Activated gamma-delta T cell (primary cell): ENCODE measurements at places on chromosomes 5 and 9.

- no peak for DNase-seq
Measured at GRCh38 chr9:89690334-89690912, 85.6 kb downstream of the GADD45G start.

DNA sequence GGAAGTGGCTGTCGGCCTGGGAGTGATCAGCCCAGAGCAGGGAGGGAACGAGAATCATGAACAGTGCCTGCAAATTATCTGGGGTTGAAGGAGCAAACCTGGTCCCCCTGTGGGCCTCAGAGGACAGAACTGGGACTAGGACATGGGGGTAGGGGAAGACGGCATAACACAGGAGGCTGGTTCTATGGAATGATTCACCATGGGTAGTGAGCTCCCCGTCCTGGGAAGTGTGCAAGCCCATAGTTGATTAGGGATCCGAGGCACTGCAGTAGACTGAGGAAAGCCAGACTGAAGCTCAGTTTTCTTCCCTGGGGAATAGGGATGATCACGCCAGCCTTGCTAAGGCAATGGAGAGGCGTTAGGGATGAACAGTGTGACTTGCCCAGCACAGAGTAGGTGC, 5.6 kb downstream of the ADGRD2 start:
- no peak for DNase-seq

- no peak for DNase-seq
Measured at GRCh38 chr5:140544986-140545385, 2.5 kb upstream of the EIF4EBP3 start.

GRCh38 chr5:59254055-59254687, 639.4 kb downstream of the PDE4D start:
- no peak for DNase-seq

GRCh38 chr5:6868171-6868570, 154.9 kb downstream of the TENT4A start:
- no peak for DNase-seq

GRCh38 chr9:78030296-78030552, 1.4 kb downstream of the GNAQ start:
- no peak for DNase-seq

- DNase-seq, result no peak
Measured at GRCh38 chr5:126527892-126528291, 67.1 kb downstream of the ALDH7A1 start.

DNA sequence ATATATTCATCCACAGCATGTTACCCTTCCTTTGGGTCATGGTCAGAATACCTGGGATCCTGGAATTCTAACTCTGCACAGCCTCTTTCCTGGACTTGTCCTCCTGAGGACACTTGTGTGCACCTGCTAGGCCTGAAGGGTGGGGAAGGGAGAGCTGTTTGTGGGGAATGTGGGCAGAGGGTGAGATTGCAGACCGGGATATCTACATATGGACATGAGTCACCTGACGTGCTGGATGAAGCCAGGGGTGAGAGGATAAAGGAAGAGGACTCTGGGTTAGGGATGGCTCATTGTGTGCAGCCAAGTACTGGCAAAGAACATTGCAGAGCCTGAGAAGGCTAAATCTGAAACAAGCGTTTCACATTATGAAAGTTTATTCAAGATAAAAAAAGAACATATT, 241.4 kb upstream of the RPS23 start:
- DNase-seq, result no peak

DNA sequence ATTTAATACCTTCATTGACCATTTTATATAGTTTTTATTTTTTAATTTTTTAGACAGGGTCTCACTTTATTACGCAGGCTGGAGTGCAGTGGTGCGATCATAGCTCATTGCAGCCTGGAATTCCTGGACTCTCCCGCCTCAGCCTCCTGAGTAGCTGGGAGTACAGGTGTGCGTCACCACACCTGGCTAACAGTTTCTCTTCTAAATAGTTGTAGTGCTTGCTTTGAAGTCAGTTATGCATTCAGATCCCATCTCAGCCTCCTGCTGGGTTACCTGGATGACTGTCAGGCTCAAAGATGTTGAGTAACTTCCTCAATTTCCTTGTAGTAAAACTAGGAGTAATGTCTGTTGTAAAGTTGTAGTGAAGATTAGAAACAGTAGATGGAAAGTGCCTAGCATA, 21.4 kb downstream of the SNX18 start:
- no peak for DNase-seq

GRCh38 chr5:107743373-107744000, 72.8 kb upstream of the EFNA5 start:
- DNase-seq, result no peak

DNA sequence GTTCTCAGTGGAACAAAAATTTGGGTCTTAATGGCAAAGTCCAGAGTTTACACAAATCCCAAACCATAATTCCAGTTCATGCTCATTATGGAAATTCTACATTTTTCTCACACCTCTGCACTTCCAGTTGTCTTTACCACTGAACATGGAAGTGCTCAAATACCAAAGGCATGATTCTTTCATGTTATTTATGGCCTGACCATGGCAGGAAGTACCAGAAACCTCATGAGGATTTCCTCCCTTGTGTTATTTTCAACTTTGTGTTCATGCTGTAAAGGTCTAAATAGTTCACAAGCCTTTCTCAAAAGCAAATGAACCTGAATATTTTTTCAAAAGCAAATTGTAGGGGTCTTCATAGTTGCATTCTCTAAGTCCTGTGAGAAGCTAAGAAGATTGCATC, 82.0 kb upstream of the ITGA1 start:
- DNase-seq, result no peak

DNA sequence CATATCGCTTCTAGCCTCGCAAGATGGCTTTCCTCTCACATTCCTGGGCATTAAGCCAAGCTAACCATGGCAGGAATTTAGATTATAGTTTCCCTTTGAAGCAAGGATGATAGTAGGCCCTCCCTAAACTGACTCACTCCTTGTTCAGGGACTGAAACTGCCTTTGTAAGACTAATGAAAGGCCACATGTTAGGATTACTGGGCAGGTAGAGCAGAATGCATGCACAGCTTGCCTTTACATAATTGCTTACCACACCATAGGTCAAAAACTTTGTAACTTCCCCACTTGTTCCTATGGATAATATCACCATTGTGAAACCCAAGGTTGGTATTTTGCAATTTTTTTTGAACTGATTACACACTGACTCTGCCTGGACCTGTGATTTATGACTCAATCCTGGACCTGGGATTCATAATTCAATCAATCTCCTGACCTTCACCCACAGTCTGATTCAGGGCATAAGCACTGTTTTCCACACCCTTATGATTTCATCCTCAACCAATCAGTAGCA, 41.0 kb upstream of the PRDM9 start:
- no peak for DNase-seq

- no peak for DNase-seq
Measured at GRCh38 chr9:131228988-131229387, 47.3 kb downstream of the FAM78A start.

DNA sequence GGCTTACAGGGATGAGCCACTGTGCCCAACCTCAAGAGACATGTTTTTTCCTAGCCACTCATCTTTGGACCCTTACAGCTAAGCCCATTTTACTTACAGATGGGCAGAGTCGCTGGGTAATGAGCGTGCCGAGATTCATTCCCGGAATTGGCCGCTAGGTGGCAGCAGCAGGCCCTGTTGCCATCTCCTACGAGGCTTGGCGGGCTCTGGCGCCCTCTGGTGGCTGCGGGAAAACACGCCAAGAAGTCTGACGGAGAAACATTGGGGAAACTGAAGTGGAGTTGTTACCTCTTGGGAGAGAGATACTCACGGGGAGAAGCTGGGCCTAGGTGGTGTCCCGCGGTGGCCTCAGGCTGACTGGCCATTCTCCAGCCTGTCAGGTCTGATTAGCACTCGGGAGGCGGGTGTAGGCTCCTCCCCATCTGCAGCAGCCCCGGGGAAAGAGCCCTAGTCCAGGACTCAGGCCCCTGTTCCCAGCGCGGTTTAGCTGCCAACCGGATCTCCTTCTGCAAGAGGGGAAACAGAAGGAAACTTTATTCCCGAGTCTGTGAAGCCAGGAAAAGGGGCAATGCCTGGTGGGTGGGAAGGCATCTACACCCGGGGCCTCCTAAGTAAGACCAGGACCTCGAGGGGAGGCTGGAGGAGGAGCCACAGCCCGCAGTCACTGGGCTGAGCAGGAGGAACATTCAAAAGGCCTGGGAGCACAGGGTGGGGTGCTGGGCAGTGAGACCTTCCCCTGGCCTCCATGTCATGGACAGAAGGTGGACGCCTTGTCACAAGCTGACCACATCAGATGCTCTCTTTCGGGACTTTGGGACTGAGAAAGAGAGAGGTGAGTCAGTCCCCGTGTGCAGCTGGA, 9.7 kb downstream of the PTGES2 start:
- peak; percentile 77 for DNase-seq

GRCh38 chr9:107137495-107138202, 145.4 kb upstream of the RAD23B start:
- no peak for DNase-seq

DNA sequence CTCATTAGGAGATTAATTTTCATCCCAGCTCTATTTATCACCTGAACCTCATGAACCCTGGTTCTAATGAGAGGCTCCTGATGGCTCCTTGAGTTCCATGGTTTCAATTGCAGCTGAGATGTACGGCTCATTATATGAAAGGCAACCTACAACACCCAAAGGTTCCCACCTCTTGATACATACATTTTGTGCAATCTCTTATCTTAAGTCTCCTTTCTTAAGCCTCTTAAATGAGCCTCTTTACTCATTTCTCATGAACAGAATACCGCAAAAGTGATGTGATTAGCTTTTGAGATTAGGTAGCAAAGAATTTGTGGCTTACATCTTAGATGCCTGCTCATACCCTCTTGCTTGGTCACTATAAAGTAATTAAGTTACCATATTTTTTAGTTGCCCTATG, 1964.0 kb upstream of the CDH6 start:
- DNase-seq, result no peak

DNA sequence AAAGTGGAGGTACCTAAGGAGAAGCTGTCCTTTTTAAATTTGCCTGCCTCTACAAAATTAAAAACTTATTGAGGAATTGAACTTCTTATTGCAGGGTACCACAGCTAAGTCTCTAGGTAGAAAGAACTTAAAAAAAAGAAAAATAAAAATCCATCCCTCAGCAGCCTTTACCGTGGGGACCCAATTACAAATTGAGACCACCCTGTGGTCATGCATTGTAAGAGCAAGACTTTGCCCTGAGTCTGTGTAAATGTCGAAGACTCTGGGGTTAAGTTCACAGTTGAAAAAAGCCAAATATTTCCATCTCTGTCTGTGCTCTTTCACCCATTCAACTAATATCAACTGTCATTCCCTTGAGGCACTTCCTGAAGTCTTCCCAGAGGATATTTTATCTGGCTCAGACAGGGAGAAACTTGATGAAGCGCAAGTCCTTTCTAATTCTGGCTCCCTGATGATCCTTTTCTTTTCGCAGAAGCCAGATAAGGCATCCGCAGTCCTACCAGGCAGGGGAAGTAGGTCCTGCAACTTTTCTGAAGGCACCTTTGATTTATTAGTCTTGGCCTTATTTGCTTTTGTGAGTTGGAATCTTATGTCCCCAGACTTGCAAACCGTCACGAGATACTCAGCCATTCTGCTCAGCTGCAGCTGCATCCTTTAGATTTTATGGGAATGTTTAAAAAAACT, 323.8 kb upstream of the WWC1 start:
- no peak for DNase-seq

DNA sequence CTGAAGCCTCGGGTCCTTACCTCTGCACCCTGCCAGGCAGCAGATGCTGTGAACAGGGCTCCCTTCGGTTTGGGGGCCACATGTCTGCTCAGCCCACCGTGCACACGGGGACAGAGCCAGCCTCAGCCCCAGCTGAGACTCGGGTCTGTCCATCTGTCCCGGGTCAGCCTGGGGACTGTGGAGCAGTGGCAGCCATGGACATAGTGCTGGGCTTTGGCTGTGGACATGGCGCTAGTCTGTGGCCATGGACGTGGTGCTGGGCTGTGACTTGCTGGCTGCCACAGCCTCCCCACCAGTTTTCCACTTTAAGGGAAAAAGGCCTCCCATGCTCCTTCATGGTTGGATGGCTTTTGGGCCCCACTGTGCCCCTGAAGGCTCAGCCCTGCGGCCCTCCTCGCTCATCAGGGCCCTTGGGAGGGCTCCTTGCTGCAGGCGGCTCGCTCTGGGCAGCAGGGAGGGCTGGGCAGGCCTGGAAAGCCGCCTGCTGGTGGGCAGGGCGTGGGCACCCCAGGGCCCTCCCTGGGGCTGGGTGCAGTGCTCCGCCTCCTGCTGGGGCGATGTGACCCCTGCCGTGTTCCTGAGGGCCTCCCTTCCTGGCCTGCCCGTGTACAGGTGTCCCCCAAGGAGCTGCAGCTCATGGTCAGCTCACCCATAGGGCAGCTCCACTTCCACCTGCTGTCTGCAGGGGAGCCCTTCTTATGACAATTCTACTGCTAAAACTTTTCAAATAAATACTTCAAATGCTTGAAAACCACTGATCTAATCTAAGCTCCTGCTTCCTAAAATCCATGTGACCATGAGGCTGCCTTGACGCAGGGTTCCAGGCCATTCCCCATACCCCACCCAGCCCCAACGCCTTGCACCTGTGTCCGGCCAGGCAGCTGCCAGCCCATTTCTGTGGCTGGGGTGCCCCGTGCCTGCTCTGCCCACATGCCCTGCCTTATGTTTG, 112.1 kb upstream of the LMX1B start:
- no peak for DNase-seq
